ENCODE measurements at places on chromosomes 7 and 10. TPM values are rescaled to one million over a fixed set of nuclear protein-coding genes. Genes with fewer than 3 reads are reported as not detected.

GRCh38 chr7:4610768-4611467 is 71.2 kb upstream of the FOXK1 start:
- no peaks in the 10 kb centered on the region for H3K36me3 ChIP-seq
- DNase-seq, result peak; percentile 53
- peaks cover 16% of the 10 kb centered on the region for H3K4me1 ChIP-seq

DNA sequence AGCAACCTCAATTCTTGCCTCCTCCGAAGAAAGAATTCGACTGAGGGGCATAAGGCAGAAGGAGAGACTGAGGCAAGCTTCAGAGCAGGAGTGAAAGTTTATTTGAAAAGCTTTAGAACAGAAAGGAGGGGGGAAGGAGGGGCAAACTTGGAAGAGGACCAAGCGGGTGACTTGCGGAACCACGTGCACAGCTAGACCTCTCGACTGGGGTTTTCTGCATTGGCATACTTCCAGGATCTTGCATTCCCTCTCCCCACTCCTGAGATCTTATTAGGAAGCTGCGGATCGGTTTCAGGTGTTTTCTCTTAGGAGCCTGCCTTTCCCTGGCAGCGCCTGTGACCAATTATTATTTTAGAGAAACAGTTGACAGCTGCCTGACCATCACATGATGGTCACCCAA is 20.3 kb upstream of the CPXM2 start:
- H3K36me3 ChIP-seq, result no peaks in the 10 kb centered on the region

DNA sequence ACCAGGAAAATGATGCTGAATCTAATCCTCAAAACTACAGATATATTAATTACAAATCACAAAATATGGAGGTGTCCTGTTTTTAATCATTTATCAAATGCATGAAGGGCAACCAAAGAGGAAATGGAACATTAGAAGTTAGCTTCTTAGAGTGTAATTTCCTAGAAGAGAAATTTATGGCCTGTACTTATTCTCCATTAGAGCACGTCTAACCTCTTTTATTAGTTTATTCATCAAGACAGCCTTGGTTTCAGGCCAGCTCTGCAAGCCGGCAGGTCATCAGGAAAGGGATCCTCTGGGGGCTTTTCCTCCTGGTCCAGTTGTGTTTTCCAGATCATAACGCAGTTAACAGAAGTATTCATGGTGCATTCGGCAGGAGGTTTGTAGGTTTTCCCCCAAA is 517.6 kb downstream of the KCNMA1 start:
- no peak overlapping the region for H3K4me3 ChIP-seq
- no peaks in the 10 kb centered on the region for H3K36me3 ChIP-seq
- H3K27me3 ChIP-seq, result peaks cover 26% of the 10 kb centered on the region

GRCh38 chr7:149790146-149790548 is 16.8 kb upstream of the ZNF467 start:
- no peak for DNase-seq
- no peak overlapping the region for H3K27ac ChIP-seq
- H3K36me3 ChIP-seq, result no peaks in the 10 kb centered on the region
- H3K27me3 ChIP-seq, result peaks cover 77% of the 10 kb centered on the region

DNA sequence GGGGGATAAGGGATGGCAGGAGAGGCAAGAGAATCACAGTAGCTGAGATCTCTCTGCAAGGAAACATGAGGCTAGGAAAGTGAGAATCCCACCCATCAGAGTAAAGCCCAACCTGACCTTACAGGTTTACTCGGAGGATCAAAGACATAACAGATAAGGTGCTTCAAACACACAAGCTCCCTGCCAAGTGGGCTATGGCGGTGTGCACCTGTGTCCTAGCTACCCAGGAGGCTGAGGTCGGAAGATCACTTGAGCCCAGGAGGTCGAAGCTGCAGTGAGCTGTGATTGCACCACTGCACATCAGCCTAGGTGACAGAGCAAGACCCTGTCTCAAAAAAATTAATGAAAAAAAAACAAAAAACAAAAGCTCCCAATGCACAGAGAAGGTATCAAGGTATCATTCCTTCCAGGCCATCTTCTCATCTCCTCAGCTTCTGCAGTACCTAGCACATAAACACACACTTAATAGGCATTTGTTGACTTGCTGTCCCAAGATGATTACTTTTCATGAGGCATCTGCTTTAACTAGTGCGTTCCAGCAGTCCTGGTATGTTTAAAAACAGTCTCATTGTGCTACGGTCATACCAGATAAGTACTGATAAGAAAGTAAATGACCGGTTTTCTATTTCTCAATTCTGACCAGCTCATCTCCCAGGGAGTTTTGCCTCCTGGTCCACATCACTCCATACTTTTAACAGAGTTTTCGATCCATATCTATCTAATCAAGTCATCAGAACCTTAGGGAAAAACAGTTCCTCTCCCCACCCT is 13.3 kb downstream of the GNA12 start:
- no peak for DNase-seq
- no peak overlapping the region for H3K4me3 ChIP-seq
- peaks cover 10% of the 10 kb centered on the region for H3K36me3 ChIP-seq
- H3K4me1 ChIP-seq, result peaks cover 45% of the 10 kb centered on the region

- no peaks in the 10 kb centered on the region for H3K4me1 ChIP-seq
- no peaks in the 10 kb centered on the region for H3K36me3 ChIP-seq
- no peak overlapping the region for H3K4me3 ChIP-seq
- H3K27me3 ChIP-seq, result no peaks in the 10 kb centered on the region
- DNase-seq, result no peak
- no peak overlapping the region for H3K27ac ChIP-seq
Observed at GRCh38 chr7:138154661-138155060, 78.4 kb downstream of the AKR1D1 start.

GRCh38 chr10:131936736-131937135 is 35.9 kb downstream of the PPP2R2D start:
- DNase-seq, result no peak
- H3K4me3 ChIP-seq, result no peak overlapping the region
- peaks cover 7% of the 10 kb centered on the region for H3K4me1 ChIP-seq
- no peak overlapping the region for H3K27ac ChIP-seq
- H3K27me3 ChIP-seq, result no peaks in the 10 kb centered on the region
- peaks cover 8% of the 10 kb centered on the region for H3K36me3 ChIP-seq

- H3K27me3 ChIP-seq, result peaks cover 45% of the 10 kb centered on the region
- H3K27ac ChIP-seq, result no peak overlapping the region
- no peaks in the 10 kb centered on the region for H3K36me3 ChIP-seq
Observed at GRCh38 chr10:71632200-71632820, 87.3 kb downstream of the C10orf105 start.

DNA sequence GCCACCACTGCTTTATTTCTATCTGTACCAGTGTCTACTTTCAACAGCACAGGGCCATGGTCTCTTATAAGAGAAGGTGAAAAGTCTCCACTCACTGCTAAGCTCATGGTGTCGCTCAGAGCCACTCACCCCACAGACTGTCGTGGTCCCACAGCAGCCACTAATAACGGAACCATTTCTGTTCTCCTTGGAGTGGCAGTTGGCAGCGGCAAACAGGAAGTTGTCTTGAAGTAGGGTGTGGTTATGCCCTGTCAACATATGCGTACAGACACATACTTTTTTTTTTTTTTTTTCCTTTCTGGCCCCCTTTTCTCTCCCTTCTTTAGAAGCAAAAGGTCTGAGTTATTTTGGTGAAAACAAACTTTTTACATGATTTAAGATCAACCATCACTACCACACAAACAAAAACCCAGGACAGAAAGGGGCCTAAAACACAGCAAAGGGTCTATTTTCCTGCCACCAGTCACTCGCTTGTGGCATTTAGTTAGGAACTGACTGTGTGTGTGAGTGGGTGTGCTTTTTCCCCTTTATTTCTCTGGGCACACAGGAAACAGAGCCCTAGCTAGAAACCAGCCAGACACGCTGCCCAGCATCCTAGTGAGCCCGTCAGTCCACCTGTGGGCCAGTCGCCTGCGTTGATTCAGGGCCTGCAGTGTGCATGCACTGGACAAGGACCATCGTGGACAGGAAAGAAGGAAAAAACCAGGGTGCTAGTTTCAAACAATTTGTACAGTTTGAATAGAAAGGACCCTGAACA is 96.7 kb upstream of the EFCAB10 start:
- DNase-seq, result peak; percentile 68
- H3K4me1 ChIP-seq, result peaks cover 51% of the 10 kb centered on the region
- H3K4me3 ChIP-seq, result peak overlapping the region; percentile 91
- H3K27me3 ChIP-seq, result no peaks in the 10 kb centered on the region

DNA sequence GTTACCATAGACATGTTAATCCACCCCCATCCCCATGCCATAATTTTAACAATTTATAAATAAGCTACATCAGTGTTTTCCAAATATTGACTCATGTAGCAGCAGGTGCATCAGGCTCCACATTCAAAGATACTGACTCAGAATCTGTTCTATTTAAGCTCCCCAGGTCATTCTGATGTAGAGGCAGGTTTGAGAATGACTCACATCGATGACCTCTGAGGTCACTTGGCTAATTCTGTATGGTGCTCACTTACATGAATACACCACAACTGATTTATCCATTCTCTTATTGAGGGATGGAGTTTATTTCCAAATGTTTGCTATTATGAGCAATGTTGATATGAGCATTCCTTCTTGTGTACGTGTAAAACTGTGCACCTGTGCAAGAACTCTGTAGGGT is 1159.0 kb downstream of the TYW1 start:
- H3K27me3 ChIP-seq, result no peaks in the 10 kb centered on the region
- H3K27ac ChIP-seq, result no peak overlapping the region
- no peak for DNase-seq
- H3K4me3 ChIP-seq, result no peak overlapping the region
- no peaks in the 10 kb centered on the region for H3K36me3 ChIP-seq

- peaks cover 34% of the 10 kb centered on the region for H3K36me3 ChIP-seq
- H3K27ac ChIP-seq, result peak overlapping the region; percentile 91
- H3K4me1 ChIP-seq, result peaks cover 80% of the 10 kb centered on the region
Observed at GRCh38 chr10:124731551-124731950, 12.6 kb downstream of the FAM53B start.

DNA sequence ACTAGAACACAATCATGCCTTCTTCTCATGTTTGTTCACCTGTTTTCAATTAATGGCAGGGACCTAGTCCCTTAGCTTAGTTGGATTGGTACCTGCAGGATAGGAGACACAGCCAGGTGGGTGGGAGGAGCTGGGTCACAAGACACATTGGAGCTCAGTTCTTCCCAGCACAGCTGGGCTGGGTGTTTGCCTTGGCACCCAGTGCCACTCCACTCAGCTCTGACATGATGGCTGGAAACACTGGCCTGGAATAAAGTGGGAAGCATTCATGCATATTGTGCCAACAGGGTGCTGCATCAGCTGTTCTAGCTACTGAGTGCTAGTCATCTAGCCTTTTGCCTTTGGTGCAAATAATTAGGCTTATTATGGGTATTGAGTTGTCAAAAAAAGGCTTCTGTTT is 226.1 kb downstream of the PTEN start:
- H3K27ac ChIP-seq, result no peak overlapping the region
- peaks cover 38% of the 10 kb centered on the region for H3K4me1 ChIP-seq
- H3K4me3 ChIP-seq, result no peak overlapping the region
- H3K27me3 ChIP-seq, result no peaks in the 10 kb centered on the region
- no peak for DNase-seq
- H3K36me3 ChIP-seq, result no peaks in the 10 kb centered on the region

Gene GHRHR
- polyA plus RNA-seq, result not detected

Gene HTR5A
- not detected for polyA plus RNA-seq

Gene SORBS1
- 0.94 TPM for polyA plus RNA-seq

Gene CPEB3
- 2.8 TPM for polyA plus RNA-seq
